ENCODE measurements at places on chromosomes 3 and 15.

GRCh38 chr3:108713816-108714215 lies 43.4 kb downstream of the RETNLB start:
- DNase-seq = no peak

- peak; percentile 38 for DNase-seq
Measured at GRCh38 chr15:52649686-52650085, 29.5 kb downstream of the ATOSA start.

DNA sequence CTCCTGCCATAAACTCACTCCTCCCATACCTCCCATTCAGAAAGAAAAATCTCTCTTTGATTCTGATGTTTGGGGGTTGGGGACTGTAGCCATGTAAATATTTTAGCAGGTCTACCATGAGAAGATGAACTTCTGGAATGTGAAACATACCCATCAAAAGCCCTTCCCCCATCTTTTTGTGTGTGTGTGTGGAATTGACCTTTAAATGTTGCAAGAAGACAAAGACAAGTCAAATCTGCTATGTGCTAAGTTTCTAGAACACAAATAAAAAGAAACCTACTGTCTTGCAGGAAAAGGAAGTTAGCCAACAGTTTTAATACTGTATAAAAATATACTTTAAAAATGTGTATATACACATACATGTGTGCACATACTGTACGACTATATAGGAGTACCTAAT lies 29.7 kb upstream of the USP50 start:
- DNase-seq = no peak

- no peak for DNase-seq
Measured at GRCh38 chr3:118671192-118671591, 363.5 kb downstream of the IGSF11 start.

- no peak for DNase-seq
Measured at GRCh38 chr3:46865031-46865507, 1.8 kb upstream of the MYL3 start.

DNA sequence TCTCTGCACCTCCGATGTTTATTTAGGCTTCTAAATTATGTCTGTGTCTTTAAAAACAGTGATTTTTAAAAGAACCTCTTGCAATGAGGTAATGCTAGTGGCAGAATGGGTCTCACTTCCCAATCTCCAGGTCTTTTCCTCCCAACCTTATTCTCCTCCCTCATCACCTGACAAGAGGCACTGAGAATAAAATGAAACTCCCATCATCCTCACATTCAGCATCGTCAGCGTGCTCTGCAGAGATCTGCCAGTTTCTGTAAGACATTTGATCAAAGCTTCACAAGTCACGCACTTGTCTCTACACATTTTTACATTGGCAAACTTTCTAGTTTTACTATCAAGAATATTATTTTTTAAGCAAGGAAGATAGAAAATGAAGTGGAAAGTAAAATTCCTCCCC lies 420.5 kb downstream of the GABRB3 start:
- DNase-seq = no peak
